ENCODE measurements at places on chromosomes 7 and 10. TPM values are rescaled to one million over a fixed set of nuclear protein-coding genes. Genes with fewer than 3 reads are reported as not detected.

HGF gene
- total RNA-seq = 23.8 TPM

- no peak overlapping the region for H3K4me3 ChIP-seq
- no peak overlapping the region for H3K27ac ChIP-seq
- no peaks in the 10 kb centered on the region for H3K4me1 ChIP-seq
- DNase-seq = no peak
- H3K36me3 ChIP-seq = peaks cover 3% of the 10 kb centered on the region
- H3K27me3 ChIP-seq = no peaks in the 10 kb centered on the region
Observed at GRCh38 chr10:7829289-7829834, 11.1 kb downstream of the TAF3 start.

DNA sequence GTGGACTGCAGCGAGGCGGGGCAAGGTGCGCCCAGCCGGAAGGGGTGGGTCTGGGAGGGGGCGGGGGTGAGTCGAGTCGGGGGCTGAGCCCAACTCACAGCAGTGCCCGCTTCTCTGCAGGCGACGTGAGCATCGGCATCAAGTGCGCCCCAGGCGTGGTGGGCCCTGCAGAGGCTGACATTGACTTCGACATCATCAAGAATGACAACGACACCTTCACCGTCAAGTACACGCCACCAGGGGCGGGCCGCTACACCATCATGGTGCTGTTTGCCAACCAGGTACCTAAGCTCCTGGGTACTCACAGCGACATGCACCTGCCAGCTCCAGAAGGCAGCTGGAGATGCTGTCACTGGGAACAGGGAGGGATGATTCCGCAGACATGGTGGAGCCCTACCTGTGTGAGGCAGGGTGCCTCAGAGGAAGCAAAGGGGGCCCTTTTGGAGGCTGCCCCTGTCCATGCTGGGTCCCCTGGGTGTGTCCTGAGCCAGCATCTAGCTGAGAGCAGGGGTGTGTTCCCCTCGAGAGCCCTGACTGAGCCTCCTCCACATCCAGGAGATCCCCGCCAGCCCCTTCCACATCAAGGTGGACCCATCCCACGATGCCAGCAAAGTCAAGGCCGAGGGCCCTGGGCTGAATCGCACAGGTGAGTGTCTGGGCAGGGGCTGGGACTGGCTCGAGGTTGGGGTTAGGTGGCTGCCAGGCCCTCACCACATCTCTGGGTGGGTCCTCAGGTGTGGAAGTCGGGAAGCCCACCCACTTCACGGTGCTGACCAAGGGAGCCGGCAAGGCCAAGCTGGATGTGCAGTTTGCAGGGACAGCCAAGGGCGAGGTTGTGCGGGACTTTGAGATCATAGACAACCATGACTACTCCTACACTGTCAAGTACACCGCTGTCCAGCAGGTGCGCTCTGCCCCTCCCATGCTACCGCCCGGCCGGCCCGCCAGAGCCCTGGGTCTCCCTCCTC, 12.8 kb downstream of the FLNC start:
- H3K27me3 ChIP-seq = no peaks in the 10 kb centered on the region
- no peak for DNase-seq
- no peaks in the 10 kb centered on the region for H3K36me3 ChIP-seq
- H3K4me3 ChIP-seq = no peak overlapping the region
- no peaks in the 10 kb centered on the region for H3K4me1 ChIP-seq

C7orf57 gene
- total RNA-seq = 0.63 TPM

NPTX2 gene
- total RNA-seq = 2.0 TPM

ZP3 gene
- total RNA-seq = 17.5 TPM

ACHE gene
- total RNA-seq = 3.6 TPM

- DNase-seq = no peak
- H3K4me1 ChIP-seq = no peaks in the 10 kb centered on the region
- H3K4me3 ChIP-seq = no peak overlapping the region
Observed at GRCh38 chr10:18460032-18460431, 191.4 kb downstream of the NSUN6 start.
